Fibroblast of lung (primary cell): ENCODE measurements at places on chromosomes 5 and 9. TPM values are rescaled to one million over a fixed set of nuclear protein-coding genes. Genes with fewer than 3 reads are reported as not detected.

Gene IFNE
- total RNA-seq, result 3.9 and 6.6 TPM in 2 replicates

Gene PLPPR1
- total RNA-seq, result not detected in 2 replicates

Gene CNTNAP3
- under 0.01 TPM in 1 of 2 replicates, not detected in the other for total RNA-seq

Gene MEIKIN
- total RNA-seq, result under 0.01 TPM in 1 of 2 replicates, not detected in the other

DNA sequence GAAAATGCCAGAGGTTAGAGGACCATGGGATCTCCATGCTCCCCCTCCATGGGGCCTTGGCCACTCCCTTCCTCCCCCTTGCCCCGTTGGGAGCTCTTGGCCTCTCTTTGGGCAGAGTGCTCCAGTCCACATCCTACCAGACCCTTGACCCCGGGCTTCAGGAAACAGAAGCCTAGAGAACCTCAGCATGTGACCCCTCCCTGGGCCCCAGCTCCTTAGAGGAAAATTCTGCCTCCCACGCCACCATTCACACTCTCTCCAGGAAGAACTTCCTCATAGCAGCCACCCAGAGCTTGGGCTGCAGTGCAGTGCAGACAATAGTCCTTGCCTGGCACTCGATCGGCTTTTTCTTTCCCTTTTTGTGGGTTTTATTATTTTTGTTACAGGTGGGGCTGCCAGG, 6.0 kb downstream of the LHX6 start:
- no peak for DNase-seq

- DNase-seq, result no peak
Observed at GRCh38 chr9:8651070-8651845, 851.7 kb upstream of the DMAC1 start.

Gene TRIP13
- 2.1 and 7.4 TPM in 2 replicates for total RNA-seq

DNA sequence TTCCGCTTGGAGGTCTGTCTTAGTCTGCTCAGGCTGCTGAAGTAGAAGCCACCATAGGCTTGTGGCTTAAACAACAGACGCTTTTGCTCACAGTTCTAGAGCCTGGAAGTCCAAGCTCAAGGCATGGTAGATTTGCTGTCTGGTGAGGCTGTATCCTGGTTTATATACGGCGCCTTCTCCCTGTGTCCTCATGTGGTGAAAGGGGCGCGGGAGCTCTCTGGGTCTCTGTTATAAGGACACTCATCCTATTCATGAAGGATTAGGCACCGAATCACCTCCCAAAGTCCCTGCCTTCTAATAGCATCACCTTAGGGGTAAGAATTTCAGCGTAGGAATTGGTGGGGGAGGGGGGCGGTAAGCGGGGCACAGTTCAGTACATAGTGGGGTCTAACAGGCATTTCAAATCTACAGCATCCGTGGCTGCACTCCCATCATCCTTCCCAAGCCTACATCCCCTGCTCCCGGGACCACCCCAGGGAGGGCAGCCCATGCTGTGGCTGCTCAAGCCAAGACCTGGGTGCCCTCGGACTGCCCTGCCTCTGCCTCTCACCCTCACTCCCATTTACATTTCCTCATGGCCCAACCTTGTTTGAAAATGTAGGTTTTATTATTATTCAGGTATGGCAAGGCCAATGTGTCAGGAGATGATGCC, 15.1 kb upstream of the LPCAT1 start:
- no peak for DNase-seq

Gene NOP16
- 10.3 and 11.1 TPM in 2 replicates for total RNA-seq

Gene TAF11L10
- total RNA-seq, result not detected in 2 replicates

Gene BTNL9
- total RNA-seq, result not detected in 2 replicates

Gene TAF9
- total RNA-seq, result 73.2 and 114 TPM in 2 replicates

Gene ADAM19
- 13.0 and 17.7 TPM in 2 replicates for total RNA-seq

GRCh38 chr9:133420392-133420827, 1.8 kb upstream of the ADAMTS13 start:
- DNase-seq, result no peak

Gene CKS2
- 25.9 and 69.7 TPM in 2 replicates for total RNA-seq

- no peak for DNase-seq
Observed at GRCh38 chr9:124248066-124248465, 9.7 kb upstream of the NEK6 start.

Gene NOTCH1
- 10.9 and 12.1 TPM in 2 replicates for total RNA-seq

Gene LCN15
- not detected in 2 replicates for total RNA-seq

DNA sequence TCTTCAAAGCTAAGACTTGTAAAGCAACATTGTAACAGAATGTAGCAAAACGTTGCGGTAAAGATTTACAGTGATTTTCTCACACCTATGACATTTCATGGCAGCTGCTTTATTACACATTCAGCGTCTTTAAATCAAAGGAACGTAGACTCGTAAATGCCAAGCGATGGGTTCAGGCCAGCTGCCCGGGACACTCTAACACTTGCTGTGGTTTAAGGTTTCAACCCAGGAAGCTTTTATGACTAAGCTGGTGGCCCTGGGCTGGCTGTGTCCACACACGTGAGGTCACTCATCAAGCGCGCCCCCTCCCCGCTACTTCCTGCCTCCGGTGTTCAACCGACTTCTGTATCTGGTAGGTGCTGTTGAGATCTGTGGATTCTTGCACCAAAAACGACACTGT, 2.5 kb downstream of the SLC6A18 start:
- DNase-seq, result peak; percentile 11

GRCh38 chr9:81035171-81035570, 654.2 kb downstream of the TLE1 start:
- peak; percentile 52 for DNase-seq

Gene CCDC152
- 1.5 and 2.5 TPM in 2 replicates for total RNA-seq

Gene EGFL7
- 6.2 and 7.9 TPM in 2 replicates for total RNA-seq

DNA sequence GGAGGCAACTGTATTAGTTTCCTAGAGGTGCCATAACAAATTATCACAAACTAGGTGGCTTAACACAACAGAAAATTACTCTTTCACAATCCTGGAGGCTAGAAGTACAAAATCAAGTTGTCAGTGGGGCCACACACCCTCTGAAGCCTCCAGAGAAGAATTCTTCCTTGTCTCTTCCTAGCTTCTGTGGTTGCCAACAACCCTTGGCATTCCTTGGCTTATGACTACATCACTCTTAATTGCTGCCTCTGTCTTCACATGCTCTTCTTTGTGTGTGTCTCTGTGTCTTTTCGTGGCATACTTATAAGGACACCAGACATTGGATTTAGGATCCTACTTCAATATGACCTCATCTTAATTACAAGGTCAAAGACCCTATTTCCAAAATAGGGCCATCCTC, 327.5 kb downstream of the CHSY3 start:
- DNase-seq, result no peak

DNA sequence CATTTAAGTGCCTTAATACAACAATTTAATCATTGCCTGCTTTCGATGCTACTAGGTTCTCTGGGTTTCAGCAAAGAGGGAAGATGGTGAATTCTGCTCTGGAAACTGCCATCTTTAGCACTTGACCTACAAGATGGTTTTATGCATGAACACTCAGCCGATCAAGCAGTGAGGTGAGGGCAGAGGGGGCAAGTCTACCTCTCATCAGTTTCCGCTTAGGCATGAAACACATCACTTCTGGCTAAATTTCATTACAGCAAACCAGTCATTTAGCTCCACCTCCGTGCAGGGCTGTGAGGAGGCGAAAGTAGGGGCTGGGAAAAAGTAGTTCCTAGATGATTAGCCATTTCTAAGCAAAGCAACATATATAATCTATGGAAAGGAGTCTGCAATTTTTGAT, 1018.0 kb downstream of the CDH18 start:
- no peak for DNase-seq

Gene MYO10
- total RNA-seq, result 82.2 and 95.5 TPM in 2 replicates

GRCh38 chr5:98755406-98755805, 18.1 kb upstream of the RGMB start:
- peak; percentile 81 for DNase-seq

Gene ALDH7A1
- 39.5 and 44.8 TPM in 2 replicates for total RNA-seq

DNA sequence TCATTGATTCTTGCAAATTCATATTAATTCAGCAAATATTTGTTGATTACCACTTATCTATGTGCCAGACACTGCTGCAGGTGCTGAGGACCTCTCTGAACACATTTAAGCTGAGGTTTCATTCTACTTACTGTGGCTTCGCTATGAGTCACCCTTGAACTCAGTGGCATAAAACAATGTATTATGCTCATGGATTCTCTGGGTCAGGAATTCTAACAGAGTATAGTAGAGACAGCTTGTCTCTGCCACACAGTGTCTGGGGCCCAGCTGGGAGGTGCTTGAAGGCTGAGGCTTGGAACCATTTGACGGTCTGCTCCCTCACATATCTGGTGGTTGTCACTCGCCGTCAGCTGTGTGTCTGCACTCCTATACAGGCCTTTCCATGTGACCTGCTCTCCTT, 124.3 kb upstream of the NR3C1 start:
- no peak for DNase-seq

- DNase-seq, result no peak
Observed at GRCh38 chr5:93642526-93642925, 59.5 kb downstream of the NR2F1 start.

Gene PRELID2
- total RNA-seq, result 26.5 and 27.9 TPM in 2 replicates
